ENCODE measurements at places on chromosomes 2 and 18.

GRCh38 chr2:174784316-174784715 lies 20.0 kb upstream of the CHRNA1 start:
- DNase-seq: no peak

DNA sequence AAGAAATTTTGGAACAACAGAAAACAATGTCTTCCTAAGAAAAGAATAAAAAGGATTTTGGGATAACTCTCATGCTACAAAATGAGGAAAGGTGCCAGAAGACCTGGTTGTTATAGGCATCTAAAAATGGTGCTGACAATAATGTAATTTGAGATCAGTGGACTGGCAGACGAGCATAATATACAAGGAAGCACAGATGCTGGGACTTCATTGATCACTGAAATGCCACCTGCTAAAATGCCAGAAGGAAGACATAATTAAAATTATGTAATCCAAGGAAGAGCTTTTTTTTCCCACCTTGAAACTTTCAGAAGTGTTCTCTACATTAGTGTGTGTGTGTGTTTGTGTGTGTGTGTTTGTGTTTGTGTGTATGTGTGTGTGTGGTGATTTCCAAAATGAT lies 535.9 kb downstream of the XIRP2 start:
- DNase-seq: no peak

DNA sequence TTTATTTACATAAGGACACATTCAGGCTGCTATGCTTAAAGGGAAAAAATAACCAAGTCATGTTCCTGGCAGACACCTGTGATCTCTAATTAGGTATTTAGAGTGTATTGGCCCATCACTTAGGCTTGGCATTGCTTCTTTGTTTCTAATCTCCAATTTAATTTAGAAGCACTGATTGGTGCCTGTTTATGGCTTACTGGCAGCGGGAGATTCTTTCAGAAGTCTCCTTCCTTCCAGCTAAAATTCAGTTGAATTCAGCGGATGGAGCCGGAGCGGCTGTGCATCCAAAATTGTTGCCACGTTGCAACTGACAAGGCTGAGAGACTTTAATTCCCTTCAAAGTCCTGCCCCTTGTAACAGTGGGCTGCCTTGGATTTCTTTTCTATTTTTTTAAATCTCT lies 66.5 kb downstream of the VWA3B start:
- DNase-seq: no peak

DNA sequence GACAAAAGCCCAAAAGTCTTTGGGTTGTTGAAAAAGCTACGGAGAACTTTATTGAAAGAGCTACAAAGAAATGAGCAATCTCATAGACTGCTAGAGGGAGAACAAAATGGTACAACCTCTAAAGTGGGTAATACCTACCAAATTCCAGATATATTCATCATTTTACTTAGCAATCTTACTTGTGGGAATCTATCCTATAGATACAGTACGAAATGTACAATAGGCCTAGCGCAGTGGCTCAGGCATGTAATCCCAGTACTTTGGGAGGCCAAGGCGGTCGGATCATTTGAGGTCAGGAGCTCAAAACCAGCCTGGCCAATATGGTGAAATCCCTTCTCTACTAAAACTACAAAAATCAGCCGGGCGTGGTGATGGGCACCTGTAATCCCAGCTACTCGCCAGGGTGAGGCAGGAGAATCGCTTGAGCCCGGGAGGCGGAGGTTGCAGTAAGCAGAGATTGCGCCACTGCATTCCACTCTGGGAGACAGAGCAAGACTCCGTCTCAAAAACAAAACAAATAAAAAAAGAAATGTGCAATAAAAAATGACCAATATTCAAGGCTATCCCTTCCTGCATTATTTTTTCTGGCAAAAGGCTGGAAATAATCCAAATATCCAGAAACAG lies 10.1 kb downstream of the EXOC6B start:
- no peak for DNase-seq

DNA sequence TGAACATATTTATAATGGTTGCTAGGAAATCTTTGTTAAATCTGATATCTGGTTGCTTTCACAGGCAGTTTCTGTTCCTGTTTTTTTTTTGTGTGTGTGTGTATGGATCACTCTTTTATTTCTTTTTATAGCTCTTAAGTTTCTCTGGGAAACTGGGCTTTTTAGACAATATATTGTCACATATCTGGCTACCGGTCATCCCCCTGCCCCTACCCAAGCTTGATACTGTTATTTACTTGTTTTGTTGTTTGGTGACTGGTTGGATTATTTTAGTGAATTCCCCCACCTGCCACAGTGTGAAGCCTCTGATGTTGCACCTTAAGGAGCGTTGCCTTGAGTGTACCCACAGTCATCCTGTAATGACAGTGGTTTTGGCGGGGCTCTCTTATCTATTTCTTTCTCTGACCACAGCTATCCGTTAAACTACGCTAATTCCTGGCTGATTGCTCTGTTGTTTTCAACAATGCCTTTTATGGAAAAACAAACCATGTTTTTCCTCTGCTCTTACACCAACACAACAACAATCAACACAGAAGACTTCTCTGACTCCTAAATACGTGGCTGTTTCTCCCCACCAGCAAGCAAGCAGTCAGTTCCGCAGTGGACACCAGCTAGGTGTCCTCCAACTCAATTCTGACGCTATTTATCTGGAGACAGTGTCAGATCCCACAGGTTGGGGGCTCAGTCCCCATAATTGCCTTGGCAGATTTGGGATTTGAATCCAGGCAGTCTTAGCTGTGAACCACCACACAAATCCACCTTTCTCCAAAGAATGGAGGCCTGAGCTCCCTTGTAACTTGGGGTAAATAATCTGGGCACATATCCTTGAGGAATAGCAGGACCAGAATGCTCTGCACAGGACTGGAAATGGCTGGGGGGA lies 10.9 kb downstream of the GNLY start:
- DNase-seq: peak; percentile 12

DNA sequence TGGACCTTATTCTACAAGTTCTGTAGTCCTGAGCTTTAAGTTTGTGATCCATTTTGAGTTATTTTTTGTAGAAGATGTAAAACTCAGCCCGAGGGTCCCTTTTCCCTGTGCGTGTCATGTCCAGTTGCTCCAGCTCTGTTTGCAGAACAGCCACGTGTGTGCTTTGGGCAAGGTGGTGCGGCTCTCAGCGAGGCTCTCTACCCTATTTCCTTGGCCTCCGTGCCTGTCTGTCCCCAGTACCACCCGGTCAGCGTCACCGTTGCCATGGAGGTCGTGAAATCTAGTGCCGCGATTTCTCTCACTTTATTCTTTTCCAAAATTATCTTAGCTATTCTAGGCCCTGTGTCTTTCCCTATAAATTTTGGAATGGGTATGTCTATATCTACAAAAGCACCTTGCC lies 141.0 kb upstream of the CTDP1 start:
- DNase-seq: no peak

DNA sequence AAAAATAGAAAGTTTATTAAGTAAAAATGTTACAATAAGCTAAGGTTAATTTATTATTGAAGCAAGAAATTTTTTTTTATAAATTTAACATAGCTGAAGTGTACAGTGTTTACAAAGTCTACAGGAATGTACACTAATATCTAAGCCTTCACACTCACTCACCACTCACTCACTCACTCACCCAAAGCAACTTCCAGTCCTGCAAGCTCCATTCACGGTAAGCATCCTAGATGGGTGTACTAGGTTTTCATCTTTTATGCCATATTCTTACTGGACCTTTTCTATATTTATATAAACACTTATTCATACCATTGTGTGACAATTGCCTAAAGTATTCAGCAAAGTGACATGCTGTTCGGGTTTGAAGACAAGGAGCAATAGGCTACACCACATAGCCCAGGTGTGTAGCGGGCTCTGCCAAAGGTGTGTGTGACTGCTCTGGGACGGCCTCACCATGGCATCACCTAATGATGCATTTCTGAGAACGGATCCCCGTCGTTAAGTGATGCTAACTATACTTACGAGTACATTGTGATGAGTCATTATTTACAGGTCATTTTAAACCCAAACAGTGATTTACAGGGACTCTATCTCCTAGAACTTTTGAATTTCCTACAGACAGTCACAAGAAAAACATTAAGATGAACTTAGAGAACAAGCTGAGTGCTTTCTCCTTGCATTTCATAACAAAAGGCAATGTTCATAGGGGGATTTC lies 76.3 kb upstream of the ID2 start:
- DNase-seq: no peak

- DNase-seq: no peak
These were observed 856.3 kb downstream of the SUCLG1 start for GRCh38 chr2:83602753-83603152.

DNA sequence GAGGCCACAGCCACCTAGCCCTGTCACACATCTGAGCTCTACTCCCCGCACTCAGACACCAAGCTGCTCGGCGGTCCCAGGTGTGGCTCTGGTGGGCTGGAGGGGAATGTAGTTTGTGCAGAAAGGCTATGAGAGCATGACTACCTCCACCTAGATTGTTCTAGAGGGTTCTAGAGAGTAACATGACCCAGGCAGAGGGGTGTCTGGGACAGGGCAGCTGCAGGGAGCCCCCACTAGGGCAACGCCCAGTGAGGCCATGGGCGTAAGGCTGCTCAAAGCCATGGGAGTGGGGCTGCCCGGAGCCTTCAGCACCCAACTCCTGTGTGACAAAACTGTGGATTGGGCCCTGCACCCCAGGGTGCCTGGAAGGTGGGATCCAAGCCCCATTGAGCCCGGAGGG lies 511.4 kb upstream of the MYT1L start:
- DNase-seq: no peak

DNA sequence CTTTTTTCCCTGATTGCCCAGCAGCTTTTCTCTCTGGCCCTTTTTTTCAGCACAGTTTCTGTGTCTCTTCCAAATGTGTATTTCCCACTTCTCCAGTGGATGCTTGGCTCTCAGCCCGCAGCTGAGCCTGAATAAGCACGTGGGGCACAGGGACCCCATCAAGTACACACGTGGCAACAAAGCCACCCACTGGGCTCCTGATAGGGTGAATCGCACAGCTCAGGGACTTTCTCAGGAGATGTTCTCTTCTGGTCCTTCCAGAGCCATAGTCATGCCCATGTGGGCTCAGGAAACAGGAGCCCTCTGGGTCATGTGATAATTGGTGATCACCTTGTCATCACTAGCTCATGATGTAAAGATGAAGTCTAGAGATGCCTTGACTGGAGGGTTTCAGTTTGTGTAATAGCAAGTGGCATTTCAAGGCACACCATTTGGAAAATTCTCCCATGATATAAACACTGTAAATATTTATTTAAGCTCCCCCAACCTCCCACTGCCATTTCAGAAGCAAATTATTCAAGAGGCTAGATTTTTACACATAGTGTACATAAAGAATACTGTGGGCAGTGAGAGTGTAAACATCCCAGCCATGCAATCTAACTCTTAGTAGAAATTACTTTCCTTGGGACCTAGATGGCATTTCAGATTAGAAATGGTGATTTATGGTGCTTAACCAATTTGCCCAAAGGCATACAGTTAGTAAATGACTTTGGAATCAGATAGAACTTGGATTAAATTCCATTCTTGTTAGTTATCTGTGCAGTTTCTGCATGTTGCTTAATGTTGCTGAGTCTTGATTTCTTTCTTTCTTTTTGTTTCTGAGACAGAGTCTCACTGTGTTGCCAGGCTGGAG lies 597.5 kb downstream of the SLC4A3 start:
- no peak for DNase-seq

DNA sequence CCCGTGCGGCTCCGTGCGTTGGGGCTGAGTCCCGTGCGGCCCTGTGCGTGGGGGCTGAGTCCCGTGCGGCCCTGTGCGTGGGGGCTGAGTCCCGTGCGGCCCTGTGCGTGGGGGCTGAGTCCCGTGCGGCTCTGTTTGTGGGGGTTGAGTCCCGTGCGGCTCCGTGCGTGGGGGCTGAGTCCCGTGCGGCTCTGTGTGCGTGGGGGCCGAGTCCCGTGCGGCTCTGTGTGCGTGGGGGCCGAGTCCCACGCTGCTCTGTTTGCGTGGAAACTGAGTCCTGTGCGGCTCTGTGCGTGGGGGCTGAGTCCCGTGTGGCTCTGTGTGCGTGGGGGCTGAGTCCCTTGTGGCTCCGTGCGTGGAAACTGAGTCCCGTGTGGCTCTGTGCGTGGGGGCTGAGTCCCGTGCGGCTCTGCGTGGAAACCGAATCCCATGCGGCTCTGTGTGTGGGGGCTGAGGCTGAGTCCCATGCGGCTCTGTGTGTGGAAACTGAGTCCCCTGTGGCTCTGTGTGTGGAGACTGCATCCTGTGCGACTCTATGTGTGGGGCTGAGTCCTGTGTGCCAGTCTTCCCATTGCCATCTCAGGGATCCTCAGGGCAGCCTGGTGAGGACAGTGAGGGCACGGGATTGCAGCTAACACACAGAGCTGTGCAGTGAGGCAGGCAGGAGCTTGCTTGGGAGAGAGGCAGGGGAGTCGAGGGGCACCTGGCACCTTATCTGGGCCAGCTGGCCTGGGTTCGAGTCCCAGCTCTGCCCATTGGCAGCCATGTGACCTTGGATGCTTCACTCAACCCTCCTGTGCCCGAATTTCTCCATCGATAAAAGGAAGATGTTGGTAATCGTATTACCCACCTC lies 44.5 kb downstream of the LDLRAD4 start:
- DNase-seq: no peak

DNA sequence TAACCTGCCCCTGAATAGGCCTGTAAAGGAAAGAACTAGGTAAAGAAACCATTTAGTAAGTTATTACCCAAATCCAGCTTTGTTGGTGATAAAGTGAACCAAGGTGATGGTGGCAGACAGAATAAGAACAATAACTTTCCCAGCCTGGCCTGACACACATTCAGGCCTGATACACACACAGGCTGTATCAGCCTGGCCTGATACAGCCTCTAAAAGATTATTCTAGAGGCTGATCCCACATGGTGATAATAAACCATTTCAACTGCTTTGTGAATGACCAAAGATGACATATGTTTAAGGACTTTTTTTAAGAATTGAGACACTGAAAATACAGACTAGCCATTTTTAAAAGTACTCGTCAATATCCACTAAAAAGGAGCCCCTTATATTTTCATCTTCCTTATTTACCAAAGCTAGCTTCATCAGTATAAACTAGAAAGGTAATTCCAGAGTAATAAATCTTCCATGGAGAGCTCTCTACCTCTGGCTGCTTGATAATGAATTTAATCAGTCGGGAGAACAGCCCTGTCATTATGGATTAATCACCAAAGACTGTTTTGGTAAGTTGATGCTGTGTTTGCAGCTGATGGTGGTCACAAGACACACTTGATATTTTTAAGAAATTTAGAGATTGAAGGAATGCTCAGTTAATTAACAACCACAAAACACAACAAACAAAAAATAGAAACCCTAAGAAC lies 77.2 kb downstream of the SLC8A1 start:
- no peak for DNase-seq

GRCh38 chr2:121187982-121188411 lies 97.0 kb downstream of the TFCP2L1 start:
- no peak for DNase-seq

- no peak for DNase-seq
These were observed 9.6 kb downstream of the HOXD8 start for GRCh38 chr2:176138923-176139660.

- no peak for DNase-seq
These were observed 160.3 kb upstream of the CDH19 start for GRCh38 chr18:66764230-66764629.

GRCh38 chr2:212811036-212811805 lies 272.6 kb upstream of the ERBB4 start:
- DNase-seq: no peak

DNA sequence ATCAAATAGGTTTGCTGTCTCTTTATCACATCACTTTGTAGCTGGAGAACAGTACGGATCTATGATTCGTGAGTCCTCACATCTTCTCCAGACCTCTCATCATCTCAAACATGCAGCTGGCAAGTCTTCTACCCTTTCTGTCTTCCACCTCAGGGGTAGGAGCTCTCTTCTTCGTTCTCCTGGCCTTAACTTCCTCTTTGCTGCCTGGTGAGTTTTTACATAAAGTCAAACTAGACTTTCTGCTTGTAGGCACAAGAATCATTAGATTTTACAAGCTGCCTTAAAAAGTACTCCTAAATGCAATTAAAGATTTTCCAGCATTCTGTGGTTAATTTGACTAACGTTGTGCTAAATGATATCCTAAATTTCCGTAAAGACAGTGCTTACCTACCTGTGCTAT lies 43.7 kb upstream of the TANK start:
- no peak for DNase-seq
